ENCODE measurements at places on chromosomes 3 and 15.

DNA sequence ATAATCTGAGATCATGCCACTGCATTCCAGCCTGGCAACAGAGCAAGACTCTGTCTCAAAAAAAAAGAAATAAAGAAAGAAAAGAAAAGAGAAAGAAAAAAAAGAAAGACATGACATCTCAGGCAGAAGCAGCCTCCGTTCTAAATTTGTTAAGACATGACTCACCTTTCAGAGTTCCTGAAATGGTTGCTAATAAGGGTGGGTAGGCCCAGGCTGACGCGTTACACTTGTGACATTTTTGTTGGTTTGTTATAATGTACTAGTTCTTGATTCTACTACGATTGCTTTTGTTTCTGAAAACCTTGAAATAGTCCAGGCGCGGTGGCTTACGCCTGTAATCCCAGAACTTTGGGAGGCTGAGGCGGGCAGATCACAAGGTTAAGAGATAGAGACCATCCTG is 21.0 kb downstream of the SLC25A20 start:
- DNase-seq: no peak

- peak; percentile 33 for DNase-seq
These were observed 106.3 kb downstream of the ZBTB20 start for GRCh38 chr3:115040673-115041286.

- DNase-seq: peak; percentile 5
These were observed 16.5 kb downstream of the MYH15 start for GRCh38 chr3:108493862-108494261.

DNA sequence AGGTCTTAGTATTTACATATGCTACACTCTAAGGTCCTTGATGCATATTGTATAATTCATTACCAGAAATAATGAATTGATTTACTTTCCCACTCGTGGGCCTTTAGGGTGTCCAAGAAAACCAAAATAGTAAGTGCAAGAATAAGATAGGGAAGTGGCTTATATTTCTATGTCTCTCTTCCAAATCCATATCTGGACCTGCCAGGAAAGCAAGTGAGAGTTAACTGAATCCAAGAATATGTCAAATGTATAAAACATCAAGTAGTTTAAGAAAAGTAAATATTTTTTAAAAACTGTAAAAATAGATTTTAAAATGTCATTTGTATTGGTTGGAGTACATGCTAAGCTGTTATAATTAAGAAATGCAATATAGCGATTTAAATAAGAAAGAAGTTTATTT is 1072.1 kb downstream of the OTOL1 start:
- DNase-seq: no peak

DNA sequence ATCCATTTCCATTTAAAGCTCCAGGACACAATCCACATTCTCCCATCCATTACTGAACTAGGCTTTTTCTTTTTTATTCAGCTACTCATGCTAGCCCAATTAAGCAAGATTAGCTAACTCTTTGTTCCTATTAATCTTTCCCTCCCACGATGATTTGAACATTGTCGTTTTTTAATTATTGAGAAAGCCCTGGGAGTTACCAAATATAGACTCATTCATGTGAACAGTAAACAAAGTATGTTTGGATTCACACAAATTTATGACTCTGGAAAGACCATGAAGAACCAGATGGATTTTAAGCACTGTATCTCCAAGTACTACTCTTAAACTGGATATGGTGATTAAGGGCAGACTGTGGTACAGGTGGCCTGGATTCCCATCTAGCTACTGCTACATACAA is 82.2 kb downstream of the STRIT1 start:
- DNase-seq: no peak

GRCh38 chr3:107939691-107940442 is 151.0 kb downstream of the CD47 start:
- DNase-seq: no peak

DNA sequence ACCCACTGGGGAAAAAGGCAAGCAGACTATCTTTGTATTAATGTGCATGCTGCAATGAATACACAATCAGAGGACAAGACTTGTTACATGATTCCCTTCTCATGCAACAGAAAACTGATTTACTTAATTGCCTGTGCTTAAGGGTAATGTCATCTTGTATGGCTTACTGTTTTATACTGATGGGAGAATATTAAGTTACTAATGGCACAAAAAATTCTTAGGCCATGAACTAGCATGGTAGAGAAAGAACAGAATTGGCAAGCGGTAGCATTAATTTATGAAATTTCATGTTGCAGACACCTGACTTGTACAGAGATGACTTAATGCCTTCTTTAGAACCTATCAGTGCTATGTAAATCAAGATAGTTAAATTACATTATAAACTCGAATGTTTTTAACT is 282.3 kb downstream of the CNTN3 start:
- no peak for DNase-seq

- DNase-seq: peak; percentile 64
These were observed 21.8 kb downstream of the IGDCC4 start for GRCh38 chr15:65400760-65401610.

DNA sequence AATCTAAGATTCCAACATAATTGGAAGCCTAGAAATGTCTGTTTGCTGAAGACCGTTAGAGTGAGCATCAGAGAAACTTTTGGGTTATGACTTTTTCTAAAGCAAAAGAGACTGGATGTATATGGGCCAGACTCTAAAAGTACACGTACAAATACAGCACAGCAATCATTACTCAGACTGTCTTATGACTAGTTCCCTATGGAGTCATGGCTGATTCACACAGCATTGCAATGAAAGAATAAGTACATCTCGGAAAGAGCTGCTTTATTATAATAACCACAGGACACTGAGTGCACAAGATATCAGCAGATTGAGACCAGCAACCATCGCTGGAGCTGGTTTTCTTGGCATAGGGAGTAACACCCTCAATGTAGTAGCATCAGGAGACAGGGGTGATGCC is 618.6 kb downstream of the NLGN1 start:
- no peak for DNase-seq

GRCh38 chr15:33913459-33913858 is 54.8 kb upstream of the CHRM5 start:
- DNase-seq: no peak

DNA sequence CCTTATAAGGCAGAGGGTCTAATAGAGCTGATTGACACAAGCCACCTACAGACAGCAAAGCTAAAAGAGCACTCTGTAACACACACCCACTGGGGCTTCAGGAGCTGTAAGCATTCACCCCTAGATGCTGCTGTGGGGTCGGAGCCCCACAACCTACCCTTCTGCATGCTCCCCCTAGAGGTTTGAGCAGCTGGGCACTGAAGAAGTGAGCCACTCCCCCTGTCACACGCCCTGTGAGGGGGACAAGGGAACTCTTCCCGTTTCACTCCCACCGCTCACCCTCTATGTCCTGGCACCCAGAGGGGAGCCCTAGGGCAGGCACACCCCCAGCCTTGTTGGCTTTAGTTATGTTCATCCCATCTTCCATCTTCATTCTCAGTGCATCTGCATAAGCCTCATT is 9.4 kb upstream of the CSTA start:
- DNase-seq: no peak

DNA sequence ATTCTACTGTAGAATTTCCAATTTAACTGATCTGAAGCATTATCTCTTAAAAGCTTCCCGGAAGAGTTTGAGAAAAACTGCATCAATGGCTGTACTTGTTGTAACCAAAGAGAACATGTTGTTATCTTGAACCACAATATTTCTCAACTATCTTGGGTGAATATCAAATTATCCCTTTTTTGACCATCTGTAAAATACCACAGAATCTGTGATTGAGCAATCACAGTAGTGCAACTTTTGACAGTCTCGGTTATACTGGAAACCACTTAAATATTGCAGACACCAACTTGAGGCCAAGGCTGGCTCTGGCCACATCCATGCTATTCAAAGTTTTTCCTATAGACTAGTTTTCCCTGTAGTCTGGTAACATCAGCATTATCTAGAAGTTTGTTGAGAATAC is 842.8 kb upstream of the EPHA6 start:
- DNase-seq: no peak

GRCh38 chr3:178406206-178406605 is 130.0 kb upstream of the KCNMB2 start:
- no peak for DNase-seq

GRCh38 chr3:38497031-38497430 is 891 bp downstream of the EXOG start:
- no peak for DNase-seq

DNA sequence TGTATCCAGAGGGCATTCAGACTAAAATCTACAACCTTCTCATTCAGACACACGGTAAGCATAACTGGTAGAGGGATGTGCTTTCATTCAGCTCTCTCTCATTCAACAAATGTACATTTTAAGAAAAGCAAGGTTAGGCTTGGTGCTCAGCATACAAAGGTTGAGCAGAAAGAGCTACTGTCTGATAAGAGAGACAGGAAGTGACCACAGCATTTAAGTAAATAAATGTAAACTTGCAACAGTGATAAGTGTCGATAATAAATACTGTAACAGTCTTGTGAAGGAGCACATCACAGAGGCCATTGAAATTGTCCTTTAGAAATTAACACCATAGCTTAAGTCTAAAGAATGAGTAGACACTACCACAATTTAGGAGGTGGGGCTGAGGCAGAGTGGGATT is 3.4 kb downstream of the CD96 start:
- no peak for DNase-seq

GRCh38 chr3:88589138-88589537 is 439.4 kb downstream of the C3orf38 start:
- no peak for DNase-seq

- DNase-seq: no peak
These were observed 242.5 kb downstream of the ZBTB20 start for GRCh38 chr3:114904633-114905032.

GRCh38 chr3:157832588-157832987 is 273.6 kb downstream of the SHOX2 start:
- no peak for DNase-seq

DNA sequence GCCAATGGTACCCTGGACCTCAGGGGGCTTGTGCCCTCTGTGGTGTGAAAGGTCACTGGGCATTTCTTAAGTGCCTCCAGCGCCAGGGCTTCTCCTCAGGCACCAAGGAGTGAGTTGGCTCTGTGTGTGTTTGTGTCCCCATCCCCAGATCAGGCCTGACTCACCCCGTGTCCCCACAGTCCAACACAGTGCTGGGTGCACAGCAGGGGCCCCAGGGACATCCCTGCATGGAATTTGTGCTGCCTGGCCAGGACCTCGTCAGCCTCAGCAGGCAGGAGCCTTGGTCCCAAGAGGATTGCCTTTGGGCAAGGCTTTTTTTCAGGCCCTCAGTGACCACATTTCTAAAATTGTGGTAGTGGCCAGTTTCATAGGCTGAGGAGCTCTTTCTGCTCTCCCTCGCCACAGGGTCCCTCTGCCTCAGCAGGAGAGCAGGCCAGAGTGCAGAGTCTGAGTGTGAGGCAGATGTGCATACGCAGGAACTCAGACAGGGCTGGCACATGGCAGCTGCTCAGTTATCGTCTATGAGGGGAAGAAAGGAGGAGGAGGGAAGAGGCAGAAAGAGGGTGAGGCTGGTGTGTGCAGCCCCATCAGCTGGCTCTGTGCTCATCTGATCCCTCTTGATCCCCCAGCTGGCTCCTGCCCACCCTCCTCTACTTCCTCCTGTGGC is 215.6 kb downstream of the RPLP1 start:
- DNase-seq: no peak

DNA sequence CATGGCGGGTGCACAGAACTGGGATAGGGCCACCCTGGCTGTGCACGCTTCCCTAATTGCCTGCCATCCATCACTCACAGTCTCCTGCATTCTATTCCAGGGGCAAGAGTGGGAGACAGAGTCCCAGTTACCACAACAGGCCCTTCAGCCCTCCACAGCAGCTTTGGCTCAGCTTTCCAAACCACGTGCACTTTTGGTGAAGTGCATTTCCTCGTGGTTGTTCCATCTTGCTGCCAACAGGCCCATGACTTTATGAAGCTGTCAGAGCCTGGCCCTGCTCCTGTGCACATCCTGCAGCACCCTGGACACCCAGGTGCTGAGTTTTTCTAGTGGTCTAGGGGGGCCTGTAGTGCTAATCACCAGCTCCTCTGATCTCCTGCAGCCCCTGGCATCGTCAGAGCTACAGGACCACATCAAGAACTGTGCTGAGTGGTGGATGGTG is 110.2 kb downstream of the ADCY5 start:
- DNase-seq: no peak

- no peak for DNase-seq
These were observed 413.6 kb upstream of the ARL6 start for GRCh38 chr3:97350971-97351370.

DNA sequence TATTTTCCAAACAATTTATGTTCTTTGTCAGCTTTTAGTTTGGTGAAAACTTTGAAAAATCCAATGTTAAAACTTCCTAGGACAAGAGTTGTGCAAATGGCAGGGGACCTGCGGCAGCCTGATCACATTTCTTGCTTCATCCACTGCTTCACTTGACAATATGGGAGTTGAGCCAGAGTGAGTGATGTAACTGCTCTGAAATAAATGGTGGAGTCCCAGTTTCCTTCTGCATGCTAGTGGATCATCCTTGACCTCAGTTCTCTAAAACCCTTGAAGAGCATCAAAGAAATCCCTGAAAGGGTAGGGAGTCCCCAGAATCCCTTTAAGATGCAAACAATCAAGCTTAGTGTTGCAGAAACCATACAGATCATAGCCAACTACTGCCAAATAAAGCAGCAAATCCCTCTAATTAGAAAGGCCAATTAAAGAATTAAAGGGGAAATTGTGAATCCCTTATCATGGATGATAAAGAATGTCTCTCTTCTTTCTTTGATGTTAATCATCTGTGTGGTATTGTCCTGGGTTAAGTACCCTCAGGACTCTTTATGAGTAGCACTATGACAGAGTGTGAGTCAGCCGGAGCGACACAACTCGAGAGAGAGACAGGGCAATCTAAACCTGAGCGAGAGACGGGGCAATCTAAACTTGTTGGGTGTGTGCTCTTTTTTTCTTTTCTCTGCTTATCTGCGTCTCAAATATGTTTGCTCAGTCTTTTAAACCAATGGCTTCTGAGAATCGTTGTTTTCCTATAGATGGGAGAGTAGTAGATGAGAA is 41.8 kb upstream of the GAP43 start:
- no peak for DNase-seq

- peak; percentile 9 for DNase-seq
These were observed 126.5 kb downstream of the FMN1 start for GRCh38 chr15:33068007-33068481.
